ENCODE measurements at places on chromosomes 11 and 22. TPM values are rescaled to one million over a fixed set of nuclear protein-coding genes. Genes with fewer than 3 reads are reported as not detected.

The CELSR1 gene
- not detected for total RNA-seq

DNA sequence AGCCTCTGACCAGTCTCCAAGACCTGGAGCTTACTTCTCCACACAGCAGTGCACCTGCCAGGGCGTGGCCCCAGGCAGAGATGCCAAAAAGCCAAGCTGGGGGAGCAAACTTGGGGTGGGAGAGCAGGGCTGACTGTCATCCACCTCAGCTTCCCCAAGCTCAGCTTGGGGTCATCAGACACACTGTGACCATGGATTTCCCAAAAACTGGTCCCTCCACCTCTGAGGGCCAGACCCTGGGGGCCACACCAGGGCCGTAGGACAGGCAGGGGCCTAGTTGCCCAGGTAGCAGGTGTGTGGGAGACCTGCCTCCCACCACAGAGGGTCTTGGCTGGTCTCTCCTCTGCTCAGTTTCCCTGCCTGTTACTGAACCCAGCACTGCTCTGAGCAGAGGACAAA, 30.6 kb downstream of the ARVCF start:
- no peak for DNase-seq

DNA sequence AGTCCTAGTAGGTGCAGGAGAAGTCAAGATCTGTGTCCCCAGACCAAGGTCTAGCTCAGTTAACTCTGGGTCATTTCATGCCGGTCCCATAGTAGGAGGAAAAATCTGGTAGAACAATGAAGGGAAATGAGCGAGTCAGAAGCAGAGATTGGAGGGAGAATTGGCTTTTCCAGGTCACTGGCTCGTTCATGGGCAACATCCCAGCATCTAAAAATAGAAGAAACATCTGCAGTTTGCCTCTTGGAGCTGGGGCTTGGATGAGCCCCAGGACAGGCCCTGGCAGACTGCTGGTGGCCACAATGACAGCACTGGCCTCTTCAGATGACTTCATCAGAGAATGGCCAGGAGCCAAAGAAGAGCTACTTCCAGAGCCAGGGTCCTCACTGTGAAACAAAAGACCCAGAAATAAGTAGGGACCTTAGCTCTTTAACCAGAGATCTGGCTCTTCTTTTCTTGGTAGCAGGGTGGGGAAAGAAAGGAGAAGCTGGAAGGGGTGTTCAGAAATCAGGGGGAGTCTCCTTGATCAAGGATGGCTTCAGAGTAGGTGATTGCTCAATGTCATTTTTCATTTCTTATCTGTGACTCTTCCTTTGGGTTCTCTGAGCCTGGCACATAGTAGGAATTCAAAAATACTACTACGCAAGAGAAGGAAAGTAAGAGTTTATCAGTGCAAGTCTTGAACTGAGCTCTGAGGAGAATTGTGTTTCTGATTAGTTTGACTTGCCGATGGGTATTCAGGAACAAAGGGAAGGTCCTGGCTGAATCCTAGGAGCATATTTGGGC, 102.6 kb downstream of the TMPRSS5 start:
- DNase-seq, result no peak

GRCh38 chr22:24384131-24384530, 43.3 kb upstream of the ADORA2A start:
- DNase-seq, result no peak

- no peak for DNase-seq
Observed at GRCh38 chr22:46355996-46356471, 20.5 kb downstream of the TRMU start.

DNA sequence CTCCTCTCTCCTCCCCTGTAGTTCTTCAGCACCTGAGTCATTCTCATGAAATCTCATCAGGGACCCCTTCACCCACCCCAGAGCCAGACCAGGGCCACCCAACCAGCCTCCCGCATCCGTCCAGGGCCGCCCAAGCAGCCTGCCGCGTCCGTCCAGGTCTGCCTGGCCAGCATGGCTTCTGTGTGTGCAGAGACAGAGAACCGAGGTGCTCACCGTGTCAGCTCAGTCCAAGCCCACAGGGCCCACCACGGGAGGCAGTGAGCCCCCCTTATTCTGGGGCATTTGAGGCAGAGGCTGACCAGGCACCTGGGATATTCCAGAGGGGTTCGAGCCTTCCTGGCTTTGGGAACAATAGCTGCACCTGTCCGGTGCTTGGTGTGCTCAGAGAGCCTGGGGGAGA, 1117.3 kb downstream of the BRD1 start:
- DNase-seq, result no peak

DNA sequence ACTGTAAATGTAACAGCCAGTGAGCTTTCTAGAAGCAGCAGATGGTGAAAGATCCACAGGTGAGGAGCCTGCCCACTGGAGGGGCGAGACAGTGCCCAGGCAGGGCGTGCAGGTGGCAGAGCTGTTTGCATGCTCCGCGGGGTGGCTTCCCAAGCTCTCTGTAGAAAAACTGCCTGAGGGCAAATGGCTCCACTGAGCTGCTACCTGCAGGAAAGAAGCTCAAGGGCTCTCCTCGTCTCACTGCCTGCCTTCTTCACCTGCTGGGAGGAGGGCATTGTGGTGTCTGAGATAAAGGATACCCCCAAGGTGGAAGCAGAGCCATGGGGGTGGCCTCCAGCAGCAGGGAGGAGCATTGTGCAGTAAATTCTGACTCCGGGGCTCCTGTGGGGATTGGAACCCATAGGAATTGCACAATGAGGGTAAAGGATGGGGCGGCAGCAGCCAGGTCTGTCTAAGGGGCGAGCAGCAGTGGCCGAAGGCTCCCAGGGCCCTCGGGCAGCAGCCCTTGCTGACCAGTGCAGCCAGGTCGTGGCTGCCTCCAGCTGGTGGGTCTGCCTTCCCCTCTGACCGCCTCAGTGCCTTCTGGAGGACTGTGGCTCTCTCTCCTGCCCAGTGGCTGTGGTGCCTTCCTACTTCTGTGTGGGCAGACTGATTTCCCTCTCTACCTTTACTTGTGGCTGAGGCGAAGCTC, 28.0 kb upstream of the CABP7 start:
- DNase-seq, result no peak

DNA sequence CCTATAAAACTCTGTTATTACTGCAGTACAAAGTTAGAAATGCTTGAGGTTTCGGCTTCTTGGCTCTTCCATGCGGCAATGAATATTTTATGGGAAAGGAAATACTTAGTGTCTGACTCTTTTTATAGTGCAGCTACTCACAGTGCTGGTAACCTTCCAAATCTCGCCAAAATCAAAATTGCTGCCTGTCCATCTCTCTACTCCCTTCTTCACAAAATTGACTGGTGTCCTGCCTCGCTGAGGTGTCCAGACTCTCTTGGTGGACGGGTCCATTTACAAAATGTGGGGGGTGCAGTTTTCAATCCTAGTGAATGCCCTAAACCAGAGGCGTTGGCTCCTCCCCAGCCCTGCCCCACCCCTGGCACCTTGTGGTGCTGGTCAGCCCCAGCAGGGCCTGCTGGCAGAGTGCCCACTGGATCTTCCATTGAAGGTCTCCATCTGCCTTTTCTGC, 73.5 kb downstream of the ZBTB16 start:
- DNase-seq, result no peak

DNA sequence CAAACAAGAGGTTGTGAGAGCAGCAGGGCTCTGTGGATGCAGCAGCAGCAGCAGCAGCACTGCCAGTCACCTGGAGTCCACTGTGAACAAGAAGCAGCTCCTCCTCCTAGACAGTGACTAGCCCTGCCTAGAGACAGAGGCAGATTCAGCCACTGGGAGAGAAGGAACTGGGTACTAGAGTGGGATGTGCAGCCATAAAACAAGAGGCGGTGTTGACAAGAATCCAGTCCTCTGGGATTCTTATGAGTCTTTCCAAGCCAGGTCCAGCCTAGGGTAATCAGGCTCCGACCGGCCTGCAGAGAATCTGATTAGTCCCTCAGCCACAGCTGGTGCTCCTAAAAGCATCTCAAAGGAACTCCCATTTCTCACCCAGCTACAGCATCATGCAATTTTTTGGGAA, 83.9 kb upstream of the USP47 start:
- DNase-seq, result no peak

The C11orf42 gene
- total RNA-seq, result not detected

GRCh38 chr11:79078456-79078855, 362.4 kb downstream of the TENM4 start:
- DNase-seq, result no peak

GRCh38 chr11:17810746-17811145, 76.2 kb downstream of the KCNC1 start:
- no peak for DNase-seq

The OR51E2 gene
- total RNA-seq, result not detected

GRCh38 chr22:47038206-47038835, 275.9 kb downstream of the TBC1D22A start:
- no peak for DNase-seq

- DNase-seq, result no peak
Observed at GRCh38 chr22:22388090-22388489, 120.5 kb downstream of the ZNF280B start.

DNA sequence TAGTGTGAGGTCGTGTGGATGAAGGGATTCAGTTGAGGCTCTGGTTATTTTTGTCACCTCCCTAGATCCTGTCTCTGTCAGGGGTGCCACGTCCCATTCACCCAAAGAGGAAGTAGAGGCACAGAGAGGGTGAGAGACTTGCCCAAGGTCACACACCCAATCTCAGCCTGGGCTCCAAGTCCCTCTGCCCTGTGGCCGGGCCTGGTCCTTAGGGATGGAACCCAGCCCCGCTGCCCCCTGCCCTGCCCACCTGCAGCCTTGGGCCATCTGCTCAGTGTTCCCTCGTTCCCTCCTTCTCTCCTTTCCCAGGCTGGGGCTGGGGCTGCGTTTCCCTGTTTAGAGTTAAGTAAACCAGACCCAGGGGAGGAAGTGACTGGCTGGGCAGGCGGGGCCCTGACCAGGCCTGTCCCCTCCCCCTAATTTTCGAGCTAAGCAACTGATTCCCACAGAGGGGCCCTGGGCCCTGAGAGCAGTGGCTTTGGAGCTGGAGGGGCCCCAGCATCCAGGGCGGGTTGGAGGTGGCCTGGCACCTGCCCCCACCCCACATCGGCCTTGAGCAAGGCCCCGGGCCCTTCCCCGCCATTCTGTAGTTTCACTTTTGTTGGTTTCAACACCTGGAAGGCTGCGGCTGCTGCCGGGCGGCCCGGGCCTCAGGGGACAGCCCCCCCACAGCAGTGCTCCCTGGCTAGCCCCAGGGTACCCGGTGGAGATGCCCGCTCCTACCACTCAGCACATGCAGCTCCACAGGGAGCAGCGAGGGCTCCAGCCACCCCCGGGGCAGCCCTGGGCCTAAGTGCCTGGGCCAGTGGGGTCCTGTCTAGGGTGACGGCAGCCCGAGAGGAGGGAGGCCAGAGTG, 1.5 kb downstream of the TCIRG1 start:
- DNase-seq, result peak; percentile 63

- no peak for DNase-seq
Observed at GRCh38 chr11:40253166-40253565, 1206.3 kb downstream of the LRRC4C start.

The RBX1 gene
- total RNA-seq, result 87.9 TPM

DNA sequence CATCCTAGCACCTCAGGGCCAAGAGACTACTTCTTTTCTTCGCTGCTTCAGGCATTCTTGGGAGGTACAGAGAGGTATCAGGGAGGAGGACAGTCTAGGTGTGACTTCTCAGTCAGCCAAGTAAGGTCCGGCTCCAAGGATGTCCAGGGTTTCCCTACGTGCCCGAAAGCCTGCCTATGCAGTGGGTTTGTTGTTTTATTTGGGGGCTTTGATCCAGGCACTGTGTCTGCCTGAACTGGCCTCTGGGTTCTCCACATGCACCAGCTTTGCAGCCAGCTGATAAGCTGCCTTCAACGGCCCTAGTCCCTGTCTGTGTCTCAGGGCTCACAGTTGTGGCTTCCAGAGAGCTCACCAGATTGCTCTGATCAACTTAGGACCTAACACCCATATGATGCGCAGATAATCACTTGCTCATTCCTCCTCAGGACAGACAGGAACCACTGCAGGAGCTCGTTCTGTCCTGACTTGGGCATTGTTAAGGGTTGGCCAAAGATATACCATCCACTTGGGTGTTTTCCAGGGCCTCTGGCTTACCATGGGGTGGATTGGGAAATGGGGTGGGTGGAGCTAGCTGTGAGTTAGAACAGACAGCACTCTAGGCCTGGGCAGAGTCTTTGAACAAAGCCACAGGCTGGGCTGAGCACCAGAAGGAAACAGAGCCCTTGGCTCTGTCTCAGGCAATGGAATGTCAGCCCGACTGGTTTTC, 45.5 kb upstream of the CRYBB3 start:
- no peak for DNase-seq

The SLC6A5 gene
- not detected for total RNA-seq

DNA sequence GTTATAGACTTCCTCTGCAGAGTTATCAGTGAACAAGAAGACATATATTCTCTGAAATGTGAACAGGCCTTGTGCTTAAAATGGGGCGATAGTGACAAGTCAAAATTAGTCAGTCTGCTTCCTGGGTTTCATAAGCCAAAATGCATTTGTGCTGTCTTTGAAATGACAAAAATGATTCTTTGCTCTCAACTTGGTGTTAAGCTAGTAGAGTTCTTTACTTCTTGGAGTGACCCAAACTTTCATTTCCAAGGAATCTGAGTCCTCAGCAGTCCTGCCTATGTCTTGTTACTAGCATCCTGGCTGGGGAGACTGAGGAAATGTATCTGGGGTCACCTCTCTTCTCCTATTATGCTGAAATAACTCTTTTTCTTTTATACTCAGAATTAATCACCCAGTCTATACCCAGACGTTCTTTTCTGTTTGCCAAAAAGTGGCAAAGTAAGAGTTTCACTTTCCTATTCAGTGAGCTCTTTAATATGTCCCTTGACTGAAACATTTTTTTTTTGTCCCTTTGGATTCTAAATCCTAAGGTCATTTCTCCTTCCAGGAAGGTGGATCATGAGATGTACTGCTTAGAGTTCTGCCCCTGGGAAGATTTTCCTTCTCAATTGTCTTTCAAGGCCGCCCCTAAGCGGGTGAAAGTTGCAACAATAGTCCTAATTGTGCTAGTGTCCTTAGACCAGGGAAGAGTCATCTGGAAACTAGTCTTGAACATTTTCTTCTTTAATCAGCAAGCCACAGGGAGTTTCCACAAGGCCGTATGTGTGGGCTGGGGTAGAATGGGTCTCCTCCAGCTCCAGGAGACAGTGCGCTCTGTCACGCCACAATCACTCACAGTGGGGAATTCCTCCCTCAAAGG, 53.0 kb upstream of the RDX start:
- DNase-seq, result peak; percentile 46
